HuH-7.5 (cell line): ENCODE measurements at places on chromosomes 1 and 21.

DNA sequence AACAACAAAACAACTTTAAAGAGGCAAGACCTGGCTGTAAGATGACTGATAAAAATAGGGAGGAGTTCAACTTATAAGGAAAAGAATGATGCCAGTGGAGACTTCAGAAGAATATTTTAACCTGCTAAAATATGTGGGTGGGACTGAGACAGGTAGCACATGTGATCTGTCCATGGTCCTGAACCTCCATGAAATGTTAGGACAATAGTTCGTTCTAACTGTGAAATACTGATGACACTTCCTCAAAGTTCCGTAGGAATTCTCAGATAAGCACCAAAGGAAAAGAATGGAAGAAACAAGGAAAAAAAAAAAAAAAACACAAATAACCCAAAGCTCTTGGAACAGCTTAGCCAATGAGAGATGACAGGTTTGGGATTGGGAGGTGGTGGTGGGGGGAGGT lies 44.7 kb downstream of the CDC42BPA start:
- DNase-seq, result no peak

DNA sequence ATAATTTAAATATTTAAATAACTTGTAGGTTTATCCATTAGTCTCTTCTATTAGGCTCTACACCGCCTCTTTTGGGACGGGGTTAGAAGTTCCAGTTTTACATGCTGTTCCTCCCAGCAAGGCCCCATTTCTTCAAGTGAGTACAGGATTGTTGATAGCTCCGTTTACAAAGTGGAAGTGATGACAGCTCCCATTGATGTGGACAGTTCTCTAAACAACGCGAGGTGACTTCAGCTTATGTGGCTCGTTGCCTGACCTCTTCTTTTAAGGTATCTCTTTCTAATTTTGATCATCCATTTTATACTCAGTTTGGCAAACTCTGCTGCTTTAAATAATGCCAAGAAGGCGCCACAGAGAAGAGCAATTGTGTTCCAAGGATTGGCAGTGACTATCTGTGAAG lies 49.7 kb downstream of the PACC1 start:
- DNase-seq, result no peak

DNA sequence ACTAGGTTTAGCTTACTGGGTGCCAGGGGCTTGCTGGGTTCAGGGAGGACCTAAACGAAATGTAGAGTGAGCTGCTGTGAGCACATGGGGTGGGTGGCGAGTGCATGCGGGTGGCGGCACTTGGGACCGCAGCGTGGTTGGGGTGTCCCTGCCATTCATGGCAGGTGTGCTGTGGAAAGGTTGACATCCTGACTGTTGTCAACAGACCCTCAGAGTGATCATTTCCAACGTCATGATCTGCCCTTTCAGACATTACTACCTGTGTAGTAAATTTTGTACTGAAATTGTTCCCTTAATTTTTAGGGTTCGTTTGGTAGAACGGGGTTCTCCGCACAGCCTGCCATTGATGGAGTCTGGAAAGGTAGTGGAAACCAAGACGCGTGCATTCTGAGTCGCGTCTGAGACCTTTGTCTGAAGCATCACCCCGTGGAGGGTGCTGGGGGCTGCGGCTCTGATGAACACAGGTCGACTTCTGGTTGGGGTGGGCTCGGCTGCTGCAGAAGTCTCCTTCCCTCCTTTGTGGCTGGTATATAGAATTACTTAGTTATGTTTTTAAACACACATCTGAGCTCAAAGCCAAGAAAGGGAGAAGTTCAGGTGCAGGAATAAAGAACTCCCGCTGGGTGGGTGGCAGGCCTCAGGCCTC lies 43.3 kb downstream of the S100B start:
- DNase-seq, result no peak

DNA sequence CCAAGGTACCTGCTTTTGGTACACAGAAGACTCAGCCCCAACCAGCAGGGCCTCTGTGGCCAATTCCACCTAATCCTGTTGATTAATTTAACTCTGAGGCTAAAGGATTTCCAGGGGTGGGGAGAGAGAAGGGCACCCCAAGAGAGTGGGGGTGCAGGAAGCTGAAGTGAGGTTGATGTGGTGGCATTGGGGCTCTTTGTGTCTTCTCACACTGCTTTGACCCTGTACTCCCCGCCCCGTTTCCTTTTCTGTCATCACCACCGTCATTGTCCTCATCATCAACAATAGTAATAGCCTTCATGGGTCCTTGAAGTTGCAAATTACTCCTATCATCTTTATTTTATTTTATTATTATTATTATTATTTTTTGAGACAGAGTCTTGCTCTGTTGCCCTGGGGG lies 55.9 kb downstream of the PAX7 start:
- DNase-seq, result no peak

DNA sequence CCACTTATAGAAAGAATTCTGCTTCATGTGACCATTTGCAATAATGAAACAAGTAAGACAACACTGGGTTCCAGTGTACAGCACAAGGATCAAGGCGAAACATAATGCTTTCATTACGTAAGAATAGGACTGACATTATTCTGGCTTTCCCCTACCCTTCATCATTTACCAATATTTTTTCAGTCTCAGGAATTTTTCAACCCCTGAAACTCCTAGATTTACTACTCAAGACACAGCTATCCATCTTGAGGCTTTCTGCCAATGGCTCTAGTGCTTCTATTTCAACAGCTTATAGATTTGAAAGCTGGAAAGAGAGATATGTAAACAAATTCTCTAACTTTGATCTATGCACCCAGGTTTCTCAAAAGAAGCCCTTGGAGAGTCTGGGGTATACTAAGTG lies 48.4 kb downstream of the WLS start:
- DNase-seq, result no peak

DNA sequence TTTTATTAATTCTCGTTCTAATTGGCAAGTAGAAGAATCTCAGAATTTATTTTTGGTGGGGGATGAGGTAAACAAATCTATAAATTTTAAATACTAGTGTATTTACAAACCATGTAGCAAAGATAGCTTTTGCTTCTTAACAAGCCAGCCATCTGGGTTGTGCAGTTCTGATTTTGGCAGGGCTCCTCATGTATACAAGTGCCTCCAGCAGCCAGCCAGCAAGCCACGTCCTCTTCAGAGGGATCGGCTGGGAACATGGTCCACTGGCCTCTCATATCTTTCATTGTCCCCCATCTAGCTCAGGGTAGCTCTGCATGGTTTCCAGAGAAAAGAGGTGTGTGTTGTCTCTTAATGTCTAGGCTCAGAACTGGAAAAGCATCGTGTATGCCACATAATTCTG lies 659.1 kb downstream of the MRPL39 start:
- DNase-seq, result no peak

DNA sequence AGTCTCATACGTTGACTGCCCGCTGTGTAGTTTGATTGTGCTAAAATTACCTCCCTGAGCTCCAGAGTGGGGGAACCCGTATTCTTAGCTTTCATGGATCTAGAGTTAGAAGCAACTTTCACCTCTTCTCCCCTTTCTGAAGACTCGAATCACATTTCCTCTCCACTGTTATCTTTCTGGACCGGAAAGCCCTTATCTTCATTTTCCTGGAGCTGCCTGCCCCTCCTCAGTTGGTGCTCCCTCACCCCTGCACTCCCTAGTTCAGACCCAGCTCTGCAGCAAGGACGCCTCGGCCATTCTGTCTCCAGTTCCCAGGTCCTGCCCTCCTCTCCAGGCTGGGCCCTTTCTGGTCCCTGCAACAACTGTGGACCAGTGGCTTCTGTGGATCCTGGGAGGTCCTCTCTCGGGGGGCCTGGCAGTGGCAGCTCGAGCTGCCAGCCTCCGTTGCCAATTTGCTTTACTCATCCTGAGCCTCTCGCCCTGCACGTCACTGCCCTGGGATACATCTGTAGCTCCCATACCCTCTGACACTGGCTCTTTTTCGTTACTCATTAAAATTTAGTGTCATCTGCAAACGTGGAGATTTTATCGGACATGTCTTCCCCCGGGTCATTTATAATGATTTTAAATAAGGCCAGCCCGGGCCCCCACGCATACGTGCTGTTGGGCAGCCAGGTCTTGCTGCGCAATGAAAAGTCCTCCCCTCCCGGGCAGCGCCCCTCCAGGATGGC lies 141.5 kb upstream of the VAMP3 start:
- no peak for DNase-seq

GRCh38 chr21:33797565-33797964 lies 118.0 kb downstream of the ATP5PO start:
- DNase-seq, result no peak

DNA sequence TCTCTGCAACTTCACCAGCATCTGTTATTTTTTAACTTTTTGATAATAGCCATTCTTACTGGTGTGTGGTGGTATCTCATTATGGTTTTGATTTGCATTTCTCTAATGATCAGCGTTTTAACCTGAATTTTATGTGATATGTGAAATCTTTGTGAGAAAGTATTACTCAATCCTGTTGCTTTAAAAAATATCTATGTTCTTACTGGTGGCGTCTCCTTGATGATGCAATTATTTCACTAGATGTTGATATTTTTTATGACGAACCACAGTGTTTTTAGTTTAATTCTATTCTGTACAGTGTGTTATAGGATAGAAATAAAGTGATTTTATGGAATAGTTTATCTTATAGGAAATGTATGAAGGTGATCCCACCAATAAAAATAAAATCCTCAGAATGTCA lies 54.7 kb upstream of the GPR88 start:
- DNase-seq, result no peak

DNA sequence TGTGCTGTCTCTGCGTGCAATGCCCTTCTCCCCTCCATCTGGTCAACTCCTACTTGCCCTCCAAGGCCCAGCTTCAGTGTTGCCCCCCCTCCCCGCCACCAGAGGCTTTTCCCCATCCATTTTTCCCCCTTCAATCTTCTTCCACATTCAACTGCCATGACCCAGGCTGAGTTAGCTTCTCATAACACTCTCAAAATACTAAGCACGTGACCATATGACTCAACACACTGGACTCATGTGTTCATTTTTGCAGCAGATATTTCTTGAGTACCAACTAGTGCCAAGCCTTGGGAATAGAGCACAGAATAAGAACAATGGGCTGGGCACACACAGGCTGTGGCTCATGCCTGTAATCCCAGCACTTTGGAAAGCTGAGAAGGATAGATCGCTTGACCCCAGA lies 132.1 kb downstream of the IGSF21 start:
- no peak for DNase-seq

DNA sequence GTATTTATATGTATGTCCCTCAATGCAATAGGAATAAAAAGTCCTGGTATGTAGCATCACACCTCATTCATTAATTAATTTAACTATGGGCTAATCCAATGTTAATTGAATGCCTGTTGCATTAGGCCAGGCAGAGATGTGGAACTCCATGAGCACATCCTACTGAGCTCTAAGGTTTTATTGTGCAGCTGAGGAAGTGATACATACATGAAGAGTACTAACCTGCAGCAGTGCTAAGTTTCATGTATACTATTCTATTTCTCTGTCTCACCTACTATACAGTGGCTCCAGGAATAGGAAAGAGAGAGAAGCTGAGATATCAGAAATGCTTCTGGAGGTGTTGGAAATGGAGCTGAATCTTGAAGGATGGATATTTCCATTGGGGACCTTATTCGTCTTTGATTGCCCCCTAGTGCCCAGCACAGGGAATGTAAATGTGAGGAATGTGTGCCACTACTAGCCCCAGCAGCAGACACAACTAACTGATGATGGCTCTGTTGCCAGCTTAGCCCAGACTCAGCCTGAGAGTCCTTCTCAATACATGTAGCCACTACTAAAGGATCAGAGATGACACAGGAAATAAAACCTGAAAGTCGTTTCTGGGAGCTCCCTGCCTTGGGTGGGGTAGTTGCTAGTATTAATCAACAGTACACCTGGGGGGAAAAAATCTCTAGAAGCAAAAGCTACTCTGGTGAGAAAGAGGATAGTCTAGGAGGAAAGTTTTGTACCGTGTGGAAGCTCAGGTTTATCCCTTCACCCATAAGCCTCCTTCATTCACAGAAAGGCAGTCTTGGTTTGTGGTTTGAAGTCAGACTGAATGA lies 173.3 kb upstream of the FOXD3 start:
- no peak for DNase-seq

DNA sequence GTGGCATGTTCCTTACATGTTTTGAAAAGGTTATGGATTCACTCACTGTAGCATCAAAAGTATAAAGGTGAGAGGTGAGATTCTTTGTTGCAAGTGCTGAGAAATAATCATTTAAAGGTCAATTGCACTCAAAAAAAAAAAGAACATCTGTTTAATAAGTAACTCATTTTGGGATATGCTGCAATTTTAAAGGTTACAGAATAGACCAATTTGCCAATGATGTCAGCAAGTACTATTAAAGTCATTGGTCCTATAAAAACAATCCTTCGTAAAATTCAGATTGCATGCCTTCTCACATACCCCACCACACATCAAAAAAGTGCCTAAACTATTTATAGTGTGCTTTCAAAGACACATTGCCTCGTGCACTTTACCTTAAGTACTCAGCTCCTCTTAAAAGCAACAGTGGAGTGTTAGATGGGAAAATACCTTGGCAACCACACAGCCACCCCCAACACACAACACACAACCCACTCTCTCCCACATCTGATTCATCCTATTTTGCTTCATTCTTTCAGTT lies 218.2 kb upstream of the ADGRL2 start:
- no peak for DNase-seq

DNA sequence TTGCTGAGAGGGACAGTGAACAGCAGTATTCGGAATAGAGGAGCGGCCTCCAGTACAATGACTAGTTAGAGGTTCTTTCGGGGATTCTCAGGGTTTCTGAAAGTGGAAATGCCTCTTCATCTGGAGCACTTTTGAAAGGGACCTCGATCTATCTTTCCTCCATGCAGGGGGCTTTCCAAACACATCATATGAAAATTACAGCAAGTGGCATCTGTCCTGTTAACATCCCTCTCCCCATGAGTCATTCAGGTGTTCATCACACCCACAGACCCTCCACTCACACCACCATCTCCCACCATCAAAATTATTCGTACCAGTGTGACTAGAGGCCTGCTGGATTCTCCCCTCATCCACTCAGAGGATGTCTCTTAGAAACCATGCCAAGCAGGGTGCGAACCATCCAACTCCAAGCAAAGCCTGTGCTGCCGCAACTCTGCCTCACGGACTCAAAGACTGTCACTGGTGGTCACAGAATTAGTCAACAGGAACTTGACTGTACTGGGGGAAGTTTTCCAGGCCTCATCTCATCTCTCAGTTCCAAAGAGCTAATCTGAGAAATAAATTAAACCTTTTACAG lies 211.1 kb downstream of the MRPL39 start:
- no peak for DNase-seq
